ENCODE measurements at places on chromosomes 7 and 10. TPM values are rescaled to one million over a fixed set of nuclear protein-coding genes. Genes with fewer than 3 reads are reported as not detected.
A peak's percentile ranks its signal among the peaks of the same experiment; 100 is the strongest.

GRCh38 chr7:93442478-93443224, 131.9 kb downstream of the CALCR start:
- DNase-seq, result no peak

DNA sequence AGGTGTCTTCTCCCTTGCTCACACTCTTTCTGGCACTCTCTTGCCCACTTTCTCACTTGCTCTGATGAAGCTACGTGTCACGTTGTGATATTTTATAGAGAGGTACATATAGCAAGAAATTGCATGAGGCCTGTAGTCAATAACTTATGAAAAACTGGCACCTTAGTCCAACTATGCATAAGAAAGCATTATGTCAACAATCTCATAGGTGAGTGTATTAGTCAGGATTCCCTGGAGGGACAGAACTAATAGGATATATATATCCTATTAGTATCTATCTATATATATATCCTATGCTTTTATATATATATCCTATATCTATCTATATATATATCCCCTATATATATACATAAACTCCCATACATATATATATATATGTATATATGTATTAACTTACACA, 18.8 kb upstream of the MDFIC start:
- no peak for DNase-seq

DNA sequence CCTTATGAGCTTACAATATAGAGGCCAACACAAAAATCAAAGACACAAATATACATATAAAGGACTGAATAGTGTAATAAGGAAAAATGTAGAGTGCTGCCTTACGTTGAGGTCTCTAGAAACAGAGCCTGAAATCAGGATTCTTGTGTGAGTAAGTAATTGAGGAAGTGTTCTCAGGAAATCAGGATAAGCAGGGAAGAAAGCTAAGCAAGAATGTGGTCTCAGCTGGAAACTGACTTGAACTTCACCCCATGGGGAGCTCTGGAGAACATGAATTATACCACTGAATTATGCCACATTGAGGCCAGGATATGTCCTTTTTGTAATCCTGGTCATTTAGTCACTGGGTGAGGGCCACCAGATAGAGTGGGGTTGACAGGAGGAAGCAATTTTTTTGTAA, 191.9 kb downstream of the ETV1 start:
- DNase-seq, result no peak

DNA sequence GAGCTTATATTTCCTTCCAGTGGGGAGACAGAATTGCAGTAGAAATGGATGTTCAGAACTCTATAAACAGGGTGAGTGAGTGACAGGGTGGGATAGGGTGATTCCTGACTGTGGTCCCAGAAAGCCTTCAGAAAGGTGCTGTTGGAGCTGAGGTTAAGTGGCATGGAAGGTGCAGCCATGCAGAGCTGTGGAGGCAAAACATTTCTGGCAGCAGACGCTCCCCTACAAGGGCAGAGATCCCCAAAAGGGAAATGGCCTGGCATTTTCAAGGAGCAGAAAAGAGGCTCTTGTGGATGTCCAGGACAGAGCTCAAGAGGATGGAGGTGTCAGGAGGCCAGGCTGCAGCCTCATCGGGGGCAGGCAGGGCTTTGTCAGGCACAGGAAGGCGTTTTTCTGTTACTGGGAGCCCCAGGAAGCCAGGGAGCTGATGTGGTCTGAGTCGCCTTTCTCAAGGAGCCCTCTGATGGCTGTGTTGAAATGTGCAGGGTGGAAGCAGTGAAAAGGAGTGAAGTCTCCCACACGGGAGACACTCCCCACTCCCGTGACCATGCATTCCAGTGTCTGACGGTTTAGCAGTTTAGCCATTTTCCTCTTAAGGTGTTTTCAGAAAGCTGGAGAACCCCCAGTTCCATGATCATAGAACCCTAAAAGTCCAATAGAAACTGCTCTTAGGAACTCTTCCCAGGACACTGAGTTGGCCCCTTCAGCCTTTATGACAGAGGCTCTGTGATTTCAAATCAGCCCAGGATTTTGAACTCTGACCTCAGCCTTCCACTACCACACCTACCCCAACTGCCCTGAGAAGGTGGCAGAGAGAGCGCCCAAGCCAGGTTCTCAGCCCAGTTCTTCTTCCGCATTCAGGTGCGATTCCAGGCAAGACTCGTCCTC, 96.2 kb downstream of the C10orf105 start:
- DNase-seq, result no peak

DNA sequence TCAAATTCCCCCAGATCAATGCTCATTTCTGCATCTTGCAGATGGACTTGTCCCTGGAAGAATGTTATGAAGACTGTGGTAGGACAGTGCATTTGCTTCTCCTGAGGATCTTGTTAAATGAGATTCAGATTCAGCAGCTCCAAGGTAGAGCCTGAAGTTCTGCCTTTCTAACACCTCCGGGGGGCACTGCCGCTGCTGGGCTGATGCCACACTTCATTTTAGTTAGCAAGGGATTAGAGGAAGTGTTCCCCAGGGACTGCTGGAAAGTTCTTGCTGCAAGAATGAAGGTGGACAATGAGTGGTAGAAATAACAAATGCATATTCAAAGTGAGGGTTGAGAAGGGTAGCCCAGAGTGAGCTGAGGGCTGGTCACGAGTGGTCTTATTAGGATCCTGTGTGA, 434.3 kb upstream of the AKR1E2 start:
- no peak for DNase-seq

GRCh38 chr10:29199339-29199738, 89.5 kb upstream of the LYZL1 start:
- DNase-seq, result no peak

- no peak for DNase-seq
These were observed 69.3 kb upstream of the PHYHIPL start for GRCh38 chr10:59107147-59107546.

DNA sequence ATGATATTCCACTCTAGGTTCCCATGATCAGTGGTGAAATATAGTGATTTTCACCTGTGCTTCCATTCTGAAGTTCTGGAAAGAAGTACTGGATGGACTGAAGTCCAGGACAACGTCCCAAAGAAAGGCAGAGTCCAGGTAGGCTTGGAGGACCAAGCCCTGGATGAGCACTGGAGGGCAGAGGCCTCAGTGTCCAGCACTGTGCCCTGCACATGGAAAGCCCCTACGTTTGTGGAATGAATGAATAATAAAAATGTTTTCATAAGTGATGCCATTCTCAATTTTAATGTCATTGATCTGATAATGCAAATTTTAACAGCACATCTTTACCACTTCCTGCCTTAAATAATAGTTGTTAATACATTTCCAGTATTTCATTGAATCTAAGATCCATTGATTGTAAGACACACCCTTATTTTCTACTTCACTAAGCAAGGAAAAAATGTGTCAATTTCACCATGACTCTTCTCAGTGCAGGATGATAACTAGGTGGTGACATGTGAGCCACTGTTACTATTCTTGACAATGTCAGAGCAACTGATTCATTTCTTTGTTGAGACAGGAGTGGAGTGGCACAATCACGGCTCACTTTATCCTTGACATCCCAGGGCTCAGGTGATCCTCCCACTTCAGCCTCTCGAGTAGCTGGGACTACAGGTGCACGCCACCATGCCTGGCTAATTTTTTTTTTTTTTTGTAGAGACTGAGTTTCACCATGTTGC, 35.2 kb downstream of the ZNF783 start:
- no peak for DNase-seq

DNA sequence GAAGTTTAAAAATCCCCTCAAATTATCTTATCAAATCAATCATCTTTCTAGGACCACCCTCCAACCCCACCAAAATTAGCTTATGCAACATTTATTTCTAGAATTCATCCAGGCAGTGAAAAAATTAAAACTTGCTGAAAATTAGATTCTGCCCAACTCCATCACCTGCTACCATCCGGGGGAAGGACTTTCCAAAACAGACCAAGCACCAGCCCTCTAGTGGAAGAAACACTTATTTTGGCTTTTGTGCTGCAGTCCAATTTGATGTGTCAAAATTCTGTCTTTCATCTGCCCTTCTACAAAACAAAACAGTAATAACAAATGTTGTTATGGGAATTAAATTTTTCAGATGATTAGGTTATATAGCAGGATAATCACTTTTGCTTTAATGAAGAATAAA, 35.1 kb downstream of the GCC1 start:
- no peak for DNase-seq

- peak; percentile 41 for DNase-seq
These were observed at the start of gene OPN4 for GRCh38 chr10:86654411-86655172. OPN4 (plus strand) TSS chr10:86654547; CDS start chr10:86654784, 237 bp downstream.

GRCh38 chr10:84258034-84258695, 13.3 kb downstream of the RGR start:
- DNase-seq, result no peak

GRCh38 chr10:62961951-62962523, 145.9 kb upstream of the EGR2 start:
- peak; percentile 7 for DNase-seq

DNA sequence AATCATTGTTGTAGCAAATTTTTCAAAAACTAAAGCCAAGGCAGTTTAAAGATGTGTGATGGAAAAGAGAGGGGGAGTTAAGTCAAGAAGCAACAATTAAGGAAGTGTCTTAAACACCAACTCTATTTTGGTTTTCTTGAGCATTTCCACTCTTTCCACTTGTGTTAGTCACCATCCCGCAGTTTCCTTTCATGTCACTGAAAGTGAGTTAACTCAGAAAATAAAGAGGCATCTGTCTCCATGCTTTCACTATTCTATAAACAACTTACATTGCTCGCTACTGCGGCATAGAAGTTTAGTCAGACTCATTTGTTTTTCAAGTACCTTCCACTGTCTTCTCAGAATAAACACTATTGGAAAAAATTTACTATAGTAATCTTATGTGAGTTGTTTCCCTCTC, 284.9 kb upstream of the SEMA3D start:
- no peak for DNase-seq

Gene TAC1
- polyA plus RNA-seq, result 10.9 TPM

Gene PPP1R17
- not detected for polyA plus RNA-seq

Gene ELOVL3
- not detected for polyA plus RNA-seq

Gene AEBP1
- 89.4 TPM for polyA plus RNA-seq

Gene NPY4R2
- polyA plus RNA-seq, result not detected

Gene DGKI
- 2.5 TPM for polyA plus RNA-seq
